DMS153 (cell line): ENCODE measurements at places on chromosomes 6 and 20.

DNA sequence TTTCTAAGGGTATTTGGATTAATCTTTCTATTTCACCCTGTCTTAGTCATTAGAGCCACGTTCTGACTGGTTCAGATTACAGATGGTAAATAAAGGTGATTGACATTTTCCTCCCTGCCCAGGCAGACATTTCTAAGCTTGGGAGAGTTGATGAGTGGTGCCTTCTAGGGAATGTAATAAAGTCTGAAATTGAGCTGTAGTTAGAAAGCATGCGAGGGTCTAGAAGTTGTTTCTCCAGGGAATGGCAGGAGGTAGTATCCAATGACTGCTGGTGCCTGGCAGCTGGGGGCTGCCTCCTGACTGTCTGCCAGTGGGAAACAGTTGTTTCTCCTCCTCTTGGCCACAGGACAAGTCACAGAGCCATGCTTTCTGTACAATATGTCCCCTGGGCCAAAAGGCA is 14.6 kb downstream of the EDN3 start:
- DNase-seq = no peak

- no peak for DNase-seq
Measured at GRCh38 chr20:48039514-48039913, 254.2 kb upstream of the SULF2 start.

GRCh38 chr6:29661071-29661470 is 4.2 kb downstream of the MOG start:
- DNase-seq = no peak

DNA sequence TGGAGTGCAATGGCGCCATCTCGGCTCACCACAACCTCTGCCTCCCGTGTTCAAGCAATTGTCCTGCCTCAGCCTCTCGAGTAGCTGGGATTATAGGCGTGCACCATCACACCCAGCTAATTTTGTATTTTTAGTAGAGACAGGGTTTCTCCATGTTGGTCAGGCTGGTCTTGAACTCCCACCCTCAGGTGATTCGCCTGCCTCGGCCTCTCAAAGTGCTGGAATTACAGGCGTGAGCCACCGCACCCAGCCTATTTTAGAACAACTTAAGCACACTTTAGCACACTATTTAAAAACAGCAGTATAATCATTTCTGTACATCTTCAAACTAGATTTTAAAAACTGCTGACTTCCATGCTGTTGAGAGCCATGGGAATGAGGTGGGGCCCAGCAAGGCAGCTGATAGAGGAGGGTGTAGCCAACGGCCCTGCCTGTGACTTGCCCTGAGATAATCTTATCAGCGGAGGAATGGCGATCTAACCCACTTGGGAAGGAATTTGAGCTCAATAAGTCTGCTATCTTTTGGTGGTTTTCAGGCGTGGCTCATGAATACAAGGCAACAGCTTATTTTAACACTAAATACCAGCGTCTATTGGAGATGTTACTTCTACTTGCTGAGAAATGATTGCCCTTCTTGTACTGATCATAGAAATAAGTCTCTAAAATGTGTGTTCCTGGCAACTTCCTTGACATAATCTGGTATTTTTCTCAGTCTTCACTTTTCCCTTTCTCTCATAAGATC is 12.1 kb downstream of the ZDHHC14 start:
- no peak for DNase-seq

DNA sequence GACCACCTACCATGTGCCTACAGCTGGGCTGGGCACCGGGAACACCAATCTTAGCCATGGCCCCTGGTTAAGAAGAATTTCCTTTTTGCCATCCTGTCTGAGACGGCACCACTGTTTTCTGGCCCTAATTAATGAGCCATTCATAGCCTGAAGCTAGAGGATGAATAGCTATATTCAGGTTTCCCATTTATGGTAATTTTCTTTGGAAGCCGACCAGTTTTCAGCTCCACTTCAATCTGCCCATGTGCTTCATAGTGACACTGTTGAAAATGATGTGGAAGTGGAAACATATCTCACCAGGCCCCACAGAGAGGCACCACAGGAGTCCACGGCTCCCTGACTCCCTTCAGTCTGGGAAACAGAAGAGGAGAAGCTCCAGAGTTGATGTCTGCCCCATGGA is 22.6 kb upstream of the ULBP3 start:
- no peak for DNase-seq

- no peak for DNase-seq
Measured at GRCh38 chr6:117627533-117627932, 25.2 kb upstream of the GOPC start.

- no peak for DNase-seq
Measured at GRCh38 chr6:72835749-72836148, 213.9 kb downstream of the KCNQ5 start.

GRCh38 chr6:131101911-131102680 is 33.2 kb upstream of the AKAP7 start:
- DNase-seq = no peak

- DNase-seq = no peak
Measured at GRCh38 chr20:38043512-38044300, 10.2 kb downstream of the RPRD1B start.

GRCh38 chr6:149363154-149363553 is 36.9 kb upstream of the SUMO4 start:
- DNase-seq = no peak

DNA sequence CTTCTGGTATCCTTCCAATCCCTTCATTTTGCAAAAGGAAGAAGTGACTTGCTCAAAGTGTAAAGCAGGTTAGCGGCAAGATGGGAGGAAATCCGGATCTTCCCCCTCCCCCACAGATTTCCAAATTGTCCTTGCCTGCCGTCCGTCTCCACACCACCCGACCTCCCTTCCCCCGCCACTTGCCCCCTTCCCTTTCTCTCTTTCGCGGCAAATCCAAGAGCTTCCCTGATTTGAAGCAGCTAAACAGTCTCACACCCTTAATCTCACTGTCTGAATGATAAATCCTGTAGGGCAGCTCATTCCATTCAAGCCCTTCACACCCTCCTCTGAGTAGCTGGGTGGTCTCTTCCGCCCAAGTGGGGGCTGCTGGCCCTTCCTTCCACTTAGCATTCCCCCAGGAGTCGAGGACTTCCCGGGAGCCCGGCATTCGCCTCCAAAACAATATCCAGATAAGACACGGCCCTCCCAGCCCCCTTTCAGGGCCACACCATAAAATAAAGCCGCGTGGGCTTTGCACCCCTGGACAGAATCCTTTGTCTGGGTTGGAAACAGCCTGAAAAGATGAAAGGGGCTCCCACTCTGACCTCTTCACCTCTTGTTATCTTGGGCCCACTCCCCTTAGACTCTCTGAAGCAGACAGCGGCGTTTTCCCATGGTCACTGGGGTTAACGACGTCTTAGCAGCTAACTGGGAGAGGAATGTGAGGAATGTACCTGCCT is 44.0 kb upstream of the PIM1 start:
- DNase-seq = no peak

- no peak for DNase-seq
Measured at GRCh38 chr20:8740265-8740664, 328.6 kb upstream of the PLCB4 start.
